ENCODE measurements at places on chromosomes 3 and 15.

GRCh38 chr3:173138026-173138425, 3.0 kb downstream of the SPATA16 start:
- no peak for DNase-seq

DNA sequence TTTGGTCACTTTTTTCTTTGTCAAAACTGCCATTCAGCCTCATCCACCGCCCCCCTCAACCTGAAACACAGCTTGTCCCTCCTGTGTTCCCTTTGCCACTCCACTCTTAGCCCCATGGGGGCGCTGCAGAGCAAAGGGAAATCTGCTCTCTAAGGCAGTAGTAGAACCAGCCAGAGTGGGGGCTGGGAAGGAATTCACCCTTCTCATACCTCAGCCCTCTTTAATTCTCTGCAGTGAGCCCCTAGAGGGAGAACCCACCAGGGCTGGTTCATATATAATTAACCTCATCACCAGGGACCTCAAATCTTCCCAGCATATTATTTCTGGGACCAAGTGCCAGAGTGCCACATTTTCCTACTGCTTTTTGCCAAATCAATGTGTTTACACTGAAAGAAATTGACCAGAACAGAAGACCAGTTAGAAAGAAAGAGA, 2.8 kb upstream of the BCL6 start:
- DNase-seq: peak; percentile 90

DNA sequence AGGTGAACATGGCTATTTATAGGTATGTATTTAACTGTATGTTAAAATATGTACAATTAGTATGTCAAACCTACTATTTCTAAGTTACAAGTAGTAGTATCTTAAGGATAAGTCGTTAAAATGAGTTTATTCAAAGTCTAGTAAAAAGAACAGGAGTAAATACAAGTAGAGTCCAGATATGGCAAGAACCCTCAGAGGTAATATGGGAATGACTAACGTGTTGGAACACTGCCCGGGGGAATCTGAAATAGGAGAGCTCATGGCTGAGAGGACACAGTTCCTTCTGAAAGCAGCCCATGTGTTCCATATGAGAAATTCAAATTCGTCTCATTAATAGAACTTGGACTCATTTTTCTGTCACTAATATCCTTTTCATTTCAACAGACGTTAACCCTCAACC, 158.8 kb downstream of the CLSTN2 start:
- DNase-seq: no peak

DNA sequence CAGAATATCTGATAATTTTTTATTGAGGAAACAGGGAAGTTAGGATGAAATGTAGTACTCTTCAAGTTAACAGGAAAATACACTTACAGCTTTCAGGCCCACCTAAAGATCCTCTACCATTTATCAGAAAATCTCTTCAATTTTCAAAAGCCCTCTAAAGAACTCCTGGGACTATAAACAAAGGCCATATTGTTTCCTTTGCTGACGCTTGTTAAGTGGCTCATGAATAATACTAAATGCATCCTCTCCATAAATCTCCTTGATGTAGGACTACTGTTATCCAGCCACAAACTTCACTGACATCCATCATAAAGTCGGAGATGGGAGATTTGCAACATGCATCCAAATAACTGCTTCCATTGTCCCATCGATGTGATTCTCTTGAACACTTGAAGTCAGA, 326.5 kb downstream of the ZIC1 start:
- no peak for DNase-seq

DNA sequence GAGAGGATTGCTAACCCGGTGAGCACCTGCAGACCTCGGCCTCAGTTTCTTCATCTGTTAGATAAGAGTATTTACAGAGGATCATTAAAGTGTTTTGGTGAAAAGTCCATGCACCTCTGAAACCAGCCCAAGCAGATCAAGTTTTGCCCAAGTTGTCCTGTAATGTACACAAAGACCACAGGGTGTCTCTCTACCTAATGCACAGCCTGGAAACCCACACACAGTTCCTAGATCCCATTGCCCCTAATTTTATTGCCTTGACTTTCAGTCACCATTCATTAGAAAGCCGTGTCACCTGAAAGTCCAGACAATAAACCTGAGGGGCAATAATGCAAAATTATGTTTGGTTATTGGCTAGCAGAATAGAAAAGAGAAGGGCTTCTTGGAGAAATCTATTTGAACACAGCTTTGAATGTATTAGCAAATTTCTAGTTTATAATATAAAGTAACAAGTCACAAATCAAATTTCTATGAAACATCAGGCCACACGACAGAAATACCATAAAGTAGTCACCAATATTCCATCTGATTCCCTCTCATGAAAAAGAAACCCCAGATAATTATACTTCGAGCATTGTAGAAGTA, 161.3 kb upstream of the SLC2A2 start:
- DNase-seq: peak; percentile 65

DNA sequence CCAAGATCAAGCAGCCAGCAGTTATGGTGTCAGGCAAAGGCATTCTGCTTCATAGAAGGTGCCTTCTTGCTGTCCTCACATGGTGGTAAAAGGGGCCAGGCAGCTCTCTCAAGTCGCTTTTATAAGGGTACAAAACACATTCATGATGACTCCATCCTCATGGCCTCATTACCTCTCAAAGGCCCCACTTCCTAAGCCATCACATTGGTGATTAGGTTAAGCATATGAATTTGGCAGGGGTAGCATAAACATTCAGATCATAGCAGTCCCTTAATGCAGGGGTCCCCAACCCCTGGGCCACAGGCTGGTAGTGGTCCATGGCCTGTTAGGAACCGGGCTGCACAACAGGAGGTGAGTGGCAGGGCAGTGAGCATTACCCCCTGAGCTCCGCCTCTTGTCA, 42.8 kb downstream of the PRR23E start:
- no peak for DNase-seq

DNA sequence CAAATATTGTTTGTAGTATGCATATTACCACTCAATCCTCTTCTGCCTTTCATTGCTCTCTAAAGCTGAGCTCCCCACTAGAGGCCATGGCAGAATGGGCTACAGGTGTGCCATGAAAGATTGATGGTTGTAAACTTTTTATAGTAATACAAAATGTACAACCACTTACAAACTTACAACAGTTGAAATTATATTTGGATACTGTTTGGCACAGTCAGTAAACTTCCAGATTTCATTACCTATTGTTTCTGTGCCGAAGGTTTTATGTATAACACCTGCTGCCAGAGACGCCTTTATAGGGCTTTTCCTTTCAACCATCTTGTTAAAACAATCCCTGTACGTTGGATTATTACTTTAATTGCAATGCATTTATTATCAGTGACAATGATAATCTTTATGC, 7.0 kb downstream of the ROPN1 start:
- DNase-seq: no peak
